SK-N-SH treated with all-trans-retinoic acid at 6 μM for 48 hours (cell line): ENCODE measurements at places on chromosomes 12 and 14.
A peak's percentile ranks its signal among the peaks of the same experiment; 100 is the strongest.

DNA sequence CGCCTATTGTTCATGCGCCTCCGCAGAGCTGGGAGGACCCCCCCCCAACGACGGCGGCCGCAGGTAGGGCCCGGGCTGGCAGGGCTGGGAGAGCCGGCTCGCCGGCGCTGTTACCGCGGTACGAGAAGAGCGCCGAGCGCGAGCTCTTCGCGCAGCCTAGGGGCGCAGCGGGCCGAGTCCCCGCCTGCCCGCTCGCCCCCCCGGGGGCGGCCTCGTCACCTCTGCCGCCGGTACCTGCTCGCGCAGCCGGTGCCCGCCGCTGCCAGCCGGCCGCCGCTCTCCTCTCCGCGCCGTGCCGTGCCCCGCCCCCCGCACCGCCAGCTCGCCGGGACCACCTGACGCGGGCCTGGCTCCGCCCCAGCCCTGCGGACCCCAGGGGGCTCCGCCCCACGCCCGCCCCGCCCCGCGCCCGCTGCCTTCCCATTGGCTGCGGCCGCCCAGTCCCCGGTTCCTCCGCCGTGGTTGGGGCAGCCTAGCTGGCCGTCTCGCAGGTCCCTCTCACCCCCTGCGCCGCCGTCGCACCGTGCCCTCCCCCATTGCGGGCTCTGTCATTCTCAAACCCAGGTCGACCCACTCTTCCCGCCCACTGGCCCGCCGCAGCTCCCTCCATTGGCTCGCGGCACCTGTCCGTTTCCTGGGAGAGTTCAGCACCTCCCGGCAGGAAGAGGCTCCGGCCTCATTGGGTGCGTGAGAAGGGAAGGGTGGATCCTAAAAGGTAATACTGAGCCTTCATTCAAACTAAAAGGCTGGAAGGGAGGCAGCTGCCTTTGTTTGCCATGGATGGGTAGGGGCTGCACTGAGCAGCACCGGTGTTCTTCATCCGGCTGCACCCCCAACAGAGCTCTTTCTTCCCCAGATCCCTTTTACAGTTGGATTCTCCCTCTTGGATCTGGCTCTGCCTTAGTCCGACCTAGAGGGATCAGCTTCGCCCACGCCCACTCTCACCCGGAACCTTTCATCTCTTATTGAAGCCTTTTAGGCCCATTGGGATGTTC lies at the start of gene MAP3K9:
Gene MAP3K9 (minus strand): TSS at position 289 of the 995 bp plus-strand sequence. CDS start 342 bp downstream, outside the sequence.
- ATAC-seq, result peak; percentile 95

DNA sequence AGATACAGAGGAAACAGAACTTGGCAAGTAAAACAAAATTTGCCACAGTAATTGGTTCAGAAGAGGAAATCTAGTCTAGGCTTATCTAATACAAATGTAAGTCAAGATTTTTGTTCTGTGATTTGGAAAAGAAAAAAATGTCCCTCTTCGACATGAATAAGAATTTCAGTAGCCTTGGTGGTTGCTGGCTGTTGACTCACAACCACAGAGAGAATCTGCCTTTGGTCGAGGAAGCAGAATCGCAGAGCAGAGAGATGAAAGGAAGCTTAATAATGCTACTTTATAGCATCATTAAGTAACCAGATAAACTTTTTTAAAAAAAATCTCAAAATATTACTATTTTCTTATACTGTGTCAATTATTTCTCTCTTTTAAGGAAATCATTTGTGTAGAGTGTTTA lies 1096.6 kb downstream of the FLRT2 start:
- ATAC-seq, result no peak

- ATAC-seq, result no peak
Observed at GRCh38 chr12:27667540-27667939, 28.7 kb upstream of the REP15 start.

- ATAC-seq, result no peak
Observed at GRCh38 chr12:84857525-84858208, 54.9 kb downstream of the SLC6A15 start.

GRCh38 chr12:92025462-92026207 lies 120.0 kb downstream of the BTG1 start:
- ATAC-seq, result no peak

DNA sequence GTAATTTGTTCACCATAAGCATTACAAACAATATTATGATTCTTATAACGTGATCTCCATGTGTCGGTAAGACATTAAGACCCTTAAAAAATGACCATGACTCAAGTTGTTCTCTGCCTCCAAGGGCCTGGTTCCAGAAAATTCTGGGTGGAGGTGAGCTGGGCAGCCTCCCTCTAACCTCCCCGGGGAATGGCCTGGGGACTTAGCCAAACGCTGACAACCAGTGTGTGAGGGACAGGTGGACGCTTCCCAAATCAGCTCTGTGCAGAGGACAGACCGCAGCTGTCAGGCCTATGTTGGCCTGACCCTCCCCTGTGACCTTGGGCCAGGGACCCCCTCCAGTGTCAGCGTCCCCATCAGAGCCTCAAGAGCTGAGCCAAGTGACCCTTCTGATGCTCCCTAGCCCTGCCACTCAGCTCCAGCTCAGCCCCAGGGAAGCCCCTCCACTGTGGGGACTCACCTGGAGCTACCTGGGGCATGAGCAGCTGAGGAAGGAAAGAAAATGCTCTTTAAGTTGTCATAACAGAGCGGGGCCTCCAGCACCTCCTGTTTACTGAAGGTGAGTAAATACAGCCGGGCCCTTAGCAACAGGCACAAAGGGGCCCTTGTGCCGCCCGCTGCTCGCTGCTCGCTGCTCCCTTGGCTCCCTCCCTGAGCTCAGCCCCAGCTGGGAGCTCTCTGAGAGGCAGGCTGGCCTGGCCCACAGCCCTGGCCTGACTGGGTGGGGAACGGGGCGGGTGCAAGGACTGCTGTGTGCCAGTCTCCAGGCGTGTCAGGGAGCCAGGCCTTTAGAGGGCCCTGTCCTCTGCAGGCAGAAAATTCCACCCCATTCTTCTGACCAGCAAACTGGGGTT lies 116.6 kb downstream of the CALM1 start:
- ATAC-seq, result no peak

- no peak for ATAC-seq
Observed at GRCh38 chr14:21614240-21614639, 20.5 kb downstream of the OR10G2 start.

DNA sequence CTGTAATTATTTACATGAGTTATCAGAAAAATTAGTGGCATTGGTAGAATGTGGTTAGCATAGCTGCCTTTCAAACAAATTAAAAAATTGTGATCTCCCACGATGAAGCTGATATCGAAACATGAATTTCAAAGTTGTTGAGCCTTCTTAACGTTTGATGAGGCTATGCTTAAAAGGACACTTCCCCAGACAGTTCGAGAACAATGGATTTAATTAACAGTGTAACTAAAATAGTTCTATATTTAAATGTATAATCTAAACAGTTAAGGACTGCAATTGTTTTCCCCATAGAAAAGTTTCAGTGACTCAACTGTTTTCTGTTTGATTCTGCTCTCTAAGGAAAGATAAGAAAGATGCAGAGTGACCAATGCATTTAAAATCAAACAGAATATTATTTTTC lies 1.6 kb downstream of the CLEC2B start:
- ATAC-seq, result no peak

DNA sequence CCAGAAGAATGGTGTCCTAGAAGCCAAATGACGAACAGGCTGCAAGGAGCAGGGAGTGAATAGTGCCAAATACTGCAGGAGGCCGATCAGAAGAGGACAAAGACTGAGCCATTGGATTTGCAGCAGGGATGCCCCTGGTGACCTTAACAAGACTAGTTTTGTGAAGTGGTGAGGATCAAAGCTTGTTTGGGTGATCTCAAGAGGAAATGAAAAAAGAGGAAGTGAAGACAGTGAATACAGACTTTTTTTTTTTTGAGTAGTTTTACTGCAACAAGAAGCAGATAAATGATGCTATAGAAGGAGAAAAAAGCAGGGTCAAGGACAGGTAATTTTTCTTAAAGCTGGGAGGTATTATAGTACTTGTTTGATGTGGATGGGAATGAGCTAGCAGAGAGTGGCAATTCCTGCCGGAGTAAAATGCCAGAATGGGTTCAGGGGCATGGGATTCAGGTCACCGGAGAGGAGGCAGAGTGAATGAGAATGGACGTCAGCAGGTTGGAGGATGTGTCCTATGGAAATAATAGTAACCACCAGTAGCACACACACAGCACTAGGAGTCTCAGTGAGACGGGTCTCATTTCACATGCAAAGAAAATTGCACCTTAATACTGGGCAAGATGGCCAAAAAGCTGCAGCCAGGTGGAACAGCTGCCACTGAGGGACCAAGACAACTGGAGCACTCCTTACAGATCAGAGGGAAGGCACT lies 345.8 kb upstream of the CCDC196 start:
- no peak for ATAC-seq

GRCh38 chr12:83573671-83574070 lies 887.0 kb downstream of the TMTC2 start:
- peak; percentile 62; the same call in 2 of the 3 replicates for ATAC-seq

- ATAC-seq, result no peak
Observed at GRCh38 chr14:20803223-20803622, 579 bp upstream of the RNASE1 start.

DNA sequence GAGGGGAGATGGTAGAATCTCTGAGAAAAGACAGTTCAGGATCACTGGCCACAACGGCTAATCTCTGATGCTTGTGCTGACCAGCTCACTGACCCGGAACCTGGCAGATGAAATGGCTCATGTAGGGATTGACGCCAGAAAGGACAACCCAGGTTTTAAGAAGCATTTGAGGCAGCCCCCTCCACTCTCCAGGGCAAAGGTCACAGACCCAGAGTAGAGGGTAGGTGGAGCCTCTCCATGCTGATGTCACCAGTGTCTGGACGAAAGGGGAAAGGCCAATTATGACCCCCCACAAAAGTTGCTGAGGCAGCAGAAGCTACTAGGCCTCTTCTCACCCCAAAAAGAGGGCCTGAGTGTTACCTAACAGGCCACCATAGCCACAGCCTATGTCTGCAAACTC lies 1.2 kb downstream of the METTL1 start:
- no peak for ATAC-seq

GRCh38 chr14:55329999-55330710 lies 58.9 kb downstream of the FBXO34 start:
- ATAC-seq, result no peak; the same call in 2 of the 3 replicates

DNA sequence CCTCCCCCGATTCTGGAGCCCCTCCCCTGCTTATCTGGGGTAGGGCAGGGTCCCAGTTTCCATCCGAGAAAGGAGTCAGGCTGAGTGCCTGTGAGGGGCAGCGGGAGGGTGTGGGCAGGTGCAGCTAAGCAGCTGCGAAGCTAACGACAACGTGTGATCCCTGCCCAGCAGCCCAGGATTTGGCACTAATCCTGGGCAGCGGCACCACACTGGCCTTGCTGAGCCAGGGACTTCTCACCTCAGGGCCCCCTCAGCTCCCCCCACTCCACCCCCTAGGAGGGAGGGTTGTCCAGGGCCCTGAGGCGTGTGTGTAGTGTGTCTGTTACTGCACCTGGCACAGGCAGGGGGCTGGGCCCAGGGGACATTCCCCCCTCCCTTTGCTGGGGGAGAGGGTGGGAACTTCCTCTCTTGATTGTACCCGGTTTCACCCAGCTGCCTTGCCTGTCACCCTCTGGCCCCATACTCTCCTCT lies 1.8 kb downstream of the SMIM41 start:
- no peak for ATAC-seq
